ENCODE measurements at places on chromosomes 3 and 15. TPM values are rescaled to one million over a fixed set of nuclear protein-coding genes. Genes with fewer than 3 reads are reported as not detected.
A peak's percentile ranks its signal among the peaks of the same experiment; 100 is the strongest.

CCRL2 gene
- polyA plus RNA-seq: 3.3 TPM

XCR1 gene
- 0.06 TPM for polyA plus RNA-seq

LRTM1 gene
- not detected for polyA plus RNA-seq

PRICKLE2 gene
- 0.12 TPM for polyA plus RNA-seq

GOLGA8J gene
- not detected for polyA plus RNA-seq

DNA sequence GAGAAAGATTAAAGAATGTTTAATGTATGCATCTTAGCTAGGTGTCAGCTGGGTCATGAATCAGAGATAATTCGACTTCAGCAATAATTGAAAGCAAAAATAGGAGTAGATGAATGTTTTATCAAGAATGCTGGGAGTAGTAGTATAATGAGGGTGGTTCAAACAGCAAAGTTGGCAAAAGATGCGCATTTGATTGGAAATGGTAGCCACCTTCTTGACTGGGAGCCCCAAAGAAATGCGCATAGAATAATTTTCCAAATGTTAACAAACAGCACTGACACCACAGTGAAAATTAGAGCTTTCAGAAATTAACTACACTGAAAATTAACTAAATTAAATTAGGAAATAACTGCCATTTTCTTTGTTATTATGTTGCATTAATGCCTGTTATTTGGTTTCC lies 195.8 kb downstream of the TUSC7 start:
- H3K27ac ChIP-seq: no peak overlapping the region
- DNase-seq: no peak
- H3K27me3 ChIP-seq: no peaks in the 10 kb centered on the region

GRCh38 chr3:105118905-105119304 lies 247.8 kb upstream of the ALCAM start:
- no peaks in the 10 kb centered on the region for H3K4me1 ChIP-seq
- H3K27ac ChIP-seq: no peak overlapping the region
- H3K36me3 ChIP-seq: no peaks in the 10 kb centered on the region
- H3K27me3 ChIP-seq: no peaks in the 10 kb centered on the region
- DNase-seq: no peak

DNA sequence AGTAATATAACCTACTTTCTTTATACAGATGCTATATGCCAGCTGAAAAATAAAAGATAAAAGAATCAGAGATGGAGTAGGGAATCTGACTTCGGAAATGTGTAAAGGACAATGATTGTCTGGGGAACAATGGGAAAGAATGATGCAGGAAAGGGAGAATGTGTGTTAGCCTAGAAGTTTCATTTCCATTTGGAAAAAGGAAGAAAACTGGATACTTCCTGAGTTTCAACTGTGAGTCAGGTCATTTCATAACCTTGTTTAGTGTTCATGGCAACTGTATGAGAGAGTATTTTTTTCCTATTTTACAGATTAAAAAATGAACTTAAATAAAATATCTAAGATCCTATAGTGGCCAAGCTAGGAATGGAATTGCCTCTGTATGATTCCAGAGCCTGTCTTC lies 261.3 kb upstream of the NECTIN3 start:
- no peaks in the 10 kb centered on the region for H3K4me1 ChIP-seq
- H3K4me3 ChIP-seq: no peak overlapping the region
- no peak overlapping the region for H3K27ac ChIP-seq
- H3K27me3 ChIP-seq: no peaks in the 10 kb centered on the region

DNA sequence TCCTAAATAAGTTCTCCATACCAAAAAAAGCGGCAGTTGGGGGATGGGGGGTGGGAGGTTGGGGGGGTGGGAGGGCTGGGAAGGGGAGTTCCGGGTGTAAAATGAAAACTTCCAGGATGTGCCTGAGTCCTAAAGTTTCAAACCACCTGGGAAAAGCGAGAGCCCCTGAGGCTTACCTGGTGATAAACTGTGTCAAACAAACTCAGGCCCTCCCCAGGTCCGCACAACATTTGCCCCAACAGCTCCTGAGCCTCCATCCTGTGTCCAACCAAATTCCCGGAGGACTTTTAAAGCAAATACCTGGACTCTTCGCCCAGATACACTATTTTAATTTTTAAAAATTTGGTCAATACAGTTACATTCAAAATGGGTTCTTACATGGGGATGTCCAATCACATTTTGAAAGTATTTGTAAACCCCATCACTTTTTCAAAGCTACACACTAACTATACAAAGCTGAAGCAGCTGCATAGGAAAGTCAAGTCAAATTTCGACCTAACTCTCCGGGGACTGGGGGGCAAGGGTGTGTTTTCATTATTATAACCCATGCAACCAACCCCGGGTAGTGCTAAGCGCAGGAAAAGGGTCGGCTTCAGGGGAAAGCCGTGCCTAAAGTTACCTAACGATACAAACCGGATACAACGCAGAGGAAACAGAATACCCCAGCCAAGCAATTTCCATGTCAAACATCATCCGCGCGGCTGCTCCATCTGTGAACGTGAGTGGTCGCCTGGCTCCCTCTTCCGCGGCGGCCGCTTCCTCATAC lies 685 bp upstream of the FOXB1 start:
- peak; percentile 44 for DNase-seq
- no peaks in the 10 kb centered on the region for H3K36me3 ChIP-seq
- H3K27me3 ChIP-seq: no peaks in the 10 kb centered on the region
- peaks cover 31% of the 10 kb centered on the region for H3K4me1 ChIP-seq
- H3K4me3 ChIP-seq: no peak overlapping the region

- no peaks in the 10 kb centered on the region for H3K27me3 ChIP-seq
- peaks cover 25% of the 10 kb centered on the region for H3K4me1 ChIP-seq
- H3K36me3 ChIP-seq: peaks cover 8% of the 10 kb centered on the region
- peak; percentile 32 for DNase-seq
- H3K4me3 ChIP-seq: peak overlapping the region; percentile 86
Measured at GRCh38 chr3:123586131-123586530, 1.3 kb upstream of the HACD2 start.

DNA sequence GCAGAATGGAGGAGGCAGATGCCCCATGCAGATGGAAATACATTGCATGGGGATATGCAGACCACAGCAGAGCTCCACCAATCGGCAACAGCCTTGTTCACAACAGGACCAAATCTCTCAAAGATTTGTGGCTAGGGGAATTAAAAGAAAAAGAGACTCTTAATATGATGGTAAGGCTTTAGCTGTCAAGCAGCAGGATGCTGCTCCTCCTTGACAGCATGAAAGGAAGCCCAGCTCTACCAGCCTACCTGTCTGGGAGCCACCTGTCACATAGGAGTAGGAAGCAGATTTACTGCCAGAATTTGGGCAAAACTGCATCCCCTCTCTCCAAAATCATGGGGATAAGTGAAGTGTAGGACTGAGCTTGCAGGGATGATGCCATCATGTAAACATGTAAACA lies 769.6 kb upstream of the ARPP21 start:
- no peaks in the 10 kb centered on the region for H3K36me3 ChIP-seq
- no peaks in the 10 kb centered on the region for H3K4me1 ChIP-seq
- no peak overlapping the region for H3K27ac ChIP-seq
- no peak for DNase-seq
- H3K27me3 ChIP-seq: no peaks in the 10 kb centered on the region

DNA sequence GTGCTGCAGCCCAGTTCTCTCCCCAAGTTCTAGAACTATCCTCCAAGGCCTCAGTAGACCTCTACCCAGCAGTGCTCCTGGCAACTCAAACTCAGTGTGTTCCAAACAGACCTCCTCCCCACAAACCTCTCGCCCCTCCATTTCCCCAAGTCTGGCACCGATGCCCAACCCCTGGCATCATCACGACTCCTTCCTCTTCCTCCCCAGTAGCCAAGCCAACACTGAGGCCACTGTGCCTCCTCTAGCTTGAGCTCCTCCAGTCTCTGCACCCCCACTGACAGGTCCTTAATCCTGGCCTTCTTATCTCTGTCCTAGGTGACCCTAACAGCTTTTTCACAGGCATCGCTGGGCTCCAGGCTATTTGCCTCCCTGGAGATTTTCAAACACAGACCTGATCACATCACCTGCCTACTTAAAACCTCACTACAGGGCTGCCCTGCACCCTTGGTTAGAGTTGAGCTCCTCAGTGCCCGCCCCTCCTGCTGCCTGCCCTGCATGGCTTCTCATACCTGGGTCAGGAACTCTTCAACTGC lies 6.8 kb downstream of the ARPIN start:
- no peaks in the 10 kb centered on the region for H3K36me3 ChIP-seq
- H3K27ac ChIP-seq: no peak overlapping the region
- no peaks in the 10 kb centered on the region for H3K27me3 ChIP-seq
- H3K4me3 ChIP-seq: no peak overlapping the region
- no peaks in the 10 kb centered on the region for H3K4me1 ChIP-seq

- DNase-seq: no peak
- no peak overlapping the region for H3K27ac ChIP-seq
- H3K36me3 ChIP-seq: no peaks in the 10 kb centered on the region
- no peaks in the 10 kb centered on the region for H3K4me1 ChIP-seq
- no peaks in the 10 kb centered on the region for H3K27me3 ChIP-seq
Measured at GRCh38 chr3:172068977-172069376, 29.6 kb downstream of the FNDC3B start.

DNA sequence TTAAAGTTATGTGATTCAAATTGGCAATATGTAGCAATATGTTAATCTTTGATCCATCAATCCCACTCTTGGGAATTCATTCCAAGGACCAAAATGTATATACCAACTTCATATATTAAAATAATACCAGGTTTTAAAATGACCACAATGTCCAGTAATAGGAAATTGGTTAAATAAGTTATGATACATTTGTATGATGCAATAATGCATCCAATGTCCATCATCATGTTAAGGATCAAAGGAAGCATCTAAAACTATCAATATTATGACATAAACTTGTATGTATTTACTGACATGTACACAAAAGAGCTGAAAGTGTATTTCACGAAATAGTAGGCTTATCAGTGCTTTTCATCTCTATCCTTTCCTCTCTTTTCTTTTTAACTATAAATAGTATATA lies 406.0 kb downstream of the RSL24D1 start:
- H3K27ac ChIP-seq: no peak overlapping the region
- no peaks in the 10 kb centered on the region for H3K27me3 ChIP-seq
- no peaks in the 10 kb centered on the region for H3K4me1 ChIP-seq
- H3K4me3 ChIP-seq: no peak overlapping the region
- DNase-seq: no peak

DNA sequence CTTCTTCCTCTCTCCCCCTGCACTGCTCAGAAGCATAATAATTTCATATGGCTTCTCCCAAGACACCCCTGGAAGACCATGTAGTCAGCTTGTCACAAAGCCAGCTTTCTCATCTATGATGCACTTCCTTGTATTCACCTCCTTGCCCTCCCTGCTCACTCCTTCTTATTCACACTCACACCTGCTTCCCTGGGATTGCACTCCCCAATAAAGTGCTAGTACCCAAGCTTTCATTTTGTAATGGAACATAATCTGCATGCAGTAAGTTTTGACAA lies 76.9 kb upstream of the FRMD4B start:
- H3K27me3 ChIP-seq: no peaks in the 10 kb centered on the region
- no peaks in the 10 kb centered on the region for H3K36me3 ChIP-seq
- no peaks in the 10 kb centered on the region for H3K4me1 ChIP-seq
- no peak overlapping the region for H3K27ac ChIP-seq
- DNase-seq: no peak

DNA sequence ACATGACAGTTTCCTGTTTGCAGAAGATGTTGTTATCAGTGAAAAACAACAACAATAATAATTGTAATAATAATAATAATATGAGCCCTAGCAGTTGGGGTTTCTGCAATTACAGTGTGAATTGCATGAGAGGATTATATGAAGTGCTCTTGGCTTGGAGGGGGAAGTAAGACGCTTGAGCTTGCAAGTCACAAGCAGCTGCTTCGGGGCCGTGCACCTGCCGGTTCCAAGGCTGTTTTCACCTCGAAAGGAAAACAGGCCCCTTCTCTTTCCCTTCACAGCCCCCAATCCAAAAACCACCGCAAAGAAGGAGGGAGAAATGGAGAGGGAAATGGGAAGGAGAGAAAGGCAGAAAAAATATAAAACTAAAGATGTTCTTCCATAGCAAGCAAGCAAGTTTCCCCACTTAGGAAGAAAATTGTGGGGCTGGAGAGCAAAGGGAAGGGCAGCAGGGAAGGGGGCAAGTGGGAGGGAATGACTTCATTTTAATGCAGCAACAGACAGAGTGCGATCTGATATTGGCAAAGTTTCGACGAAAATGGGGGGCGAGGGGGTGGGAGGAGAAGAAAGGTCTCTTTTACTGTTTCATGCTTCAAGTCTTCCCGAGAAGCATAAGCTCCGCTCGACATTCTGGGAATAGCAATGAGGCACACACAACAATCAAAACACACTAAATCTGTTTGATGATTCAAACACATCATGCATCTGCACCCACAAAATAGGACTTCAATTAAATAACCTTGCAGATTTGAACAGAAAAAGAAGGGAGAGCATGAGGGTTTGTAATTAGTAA lies 284.2 kb upstream of the ATP11B start:
- H3K4me3 ChIP-seq: no peak overlapping the region
- no peak overlapping the region for H3K27ac ChIP-seq
- no peak for DNase-seq
- no peaks in the 10 kb centered on the region for H3K4me1 ChIP-seq
- H3K27me3 ChIP-seq: no peaks in the 10 kb centered on the region

GRCh38 chr3:15094187-15094875 lies 4.6 kb downstream of the RBSN start:
- H3K36me3 ChIP-seq: peaks cover 49% of the 10 kb centered on the region
- H3K4me1 ChIP-seq: peaks cover 8% of the 10 kb centered on the region
- H3K27ac ChIP-seq: no peak overlapping the region

GRCh38 chr3:126129398-126129891 lies 45.5 kb upstream of the SLC41A3 start:
- DNase-seq: no peak
- H3K36me3 ChIP-seq: no peaks in the 10 kb centered on the region
- H3K4me3 ChIP-seq: no peak overlapping the region
- H3K4me1 ChIP-seq: no peaks in the 10 kb centered on the region

- no peak overlapping the region for H3K27ac ChIP-seq
- peaks cover 4% of the 10 kb centered on the region for H3K36me3 ChIP-seq
- H3K4me3 ChIP-seq: no peak overlapping the region
- no peaks in the 10 kb centered on the region for H3K27me3 ChIP-seq
- no peak for DNase-seq
- H3K4me1 ChIP-seq: no peaks in the 10 kb centered on the region
Measured at GRCh38 chr3:4562595-4562994, 69.4 kb downstream of the ITPR1 start.

- no peak for DNase-seq
- no peak overlapping the region for H3K27ac ChIP-seq
- no peaks in the 10 kb centered on the region for H3K36me3 ChIP-seq
Measured at GRCh38 chr15:60939389-60939788, 289.7 kb downstream of the RORA start.

DNA sequence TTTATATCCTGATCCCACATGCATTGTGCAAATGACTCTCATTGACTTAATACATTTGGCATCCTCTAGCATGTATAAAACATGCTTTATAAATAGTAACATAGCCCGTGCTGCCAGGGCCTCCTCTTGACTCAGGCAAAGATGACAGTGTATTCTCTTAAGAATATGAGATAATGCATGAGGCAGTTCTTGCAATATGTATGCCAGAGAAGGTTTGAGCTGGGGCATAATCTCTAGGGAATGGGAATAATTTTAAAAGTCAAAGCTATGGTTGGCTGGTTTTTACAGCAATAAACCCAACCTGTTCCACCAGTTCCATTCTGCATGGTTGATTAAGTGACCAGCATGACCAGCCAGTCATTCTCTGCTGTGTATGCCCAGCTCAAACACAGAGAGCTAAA lies 179.0 kb upstream of the PFN2 start:
- no peaks in the 10 kb centered on the region for H3K27me3 ChIP-seq
- no peak overlapping the region for H3K27ac ChIP-seq
- H3K4me1 ChIP-seq: no peaks in the 10 kb centered on the region
- no peak for DNase-seq
